Left renal pelvis (tissue), 4 donors: ENCODE measurements at places on chromosomes 3 and 15.

DNA sequence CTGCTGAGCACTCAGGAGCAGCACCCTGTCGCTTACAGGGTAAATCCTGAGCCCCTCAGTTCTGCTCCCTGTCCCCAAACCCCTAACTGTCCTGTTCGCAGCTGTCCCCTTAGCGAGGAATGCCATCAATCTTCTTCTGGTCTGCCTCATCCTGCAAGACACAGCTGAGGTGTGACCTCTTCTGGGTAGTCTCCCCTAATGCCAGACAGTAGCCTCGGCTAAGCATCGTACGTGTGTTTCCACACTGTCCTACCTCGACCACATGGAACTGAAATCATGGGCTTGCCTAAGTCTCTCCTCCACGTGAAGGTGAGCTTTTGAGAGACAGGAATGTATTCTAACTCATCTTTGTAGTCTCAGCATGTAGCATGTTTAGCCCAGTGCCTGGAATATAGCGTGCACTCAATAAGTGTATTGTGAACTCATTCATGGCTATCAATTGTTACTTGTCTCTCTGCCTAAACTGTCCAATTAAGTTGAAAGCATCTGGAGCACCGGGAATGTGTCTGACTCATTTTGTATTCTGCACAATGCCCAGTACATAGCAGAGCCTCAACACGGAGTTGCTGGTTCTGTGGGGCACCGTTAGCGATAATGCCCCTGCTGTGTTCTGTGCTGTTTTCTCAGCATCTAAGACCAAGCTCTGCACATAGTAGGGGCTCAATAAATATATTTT lies 90.2 kb downstream of the HES1 start:
- DNase-seq: no peak

DNA sequence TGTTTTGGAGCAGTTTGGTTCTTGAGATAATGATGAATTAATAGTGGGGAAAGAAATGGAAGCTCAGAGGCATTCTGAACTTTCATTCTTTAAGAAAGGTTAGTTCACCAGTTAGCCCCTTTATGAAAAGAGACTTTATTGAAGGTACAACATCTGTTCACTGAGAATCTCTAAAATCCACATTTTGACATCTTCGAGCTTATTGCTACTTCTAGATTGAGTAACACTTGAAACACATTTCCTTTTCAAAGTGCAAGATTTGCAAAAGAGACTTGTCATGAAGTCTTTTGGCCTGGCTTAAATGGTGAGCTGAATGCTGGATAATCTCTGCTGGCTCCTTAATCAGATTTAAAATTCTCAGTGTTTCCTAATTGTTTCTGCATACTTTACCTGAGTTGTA lies 42.3 kb downstream of the RAB8B start:
- no peak for DNase-seq

DNA sequence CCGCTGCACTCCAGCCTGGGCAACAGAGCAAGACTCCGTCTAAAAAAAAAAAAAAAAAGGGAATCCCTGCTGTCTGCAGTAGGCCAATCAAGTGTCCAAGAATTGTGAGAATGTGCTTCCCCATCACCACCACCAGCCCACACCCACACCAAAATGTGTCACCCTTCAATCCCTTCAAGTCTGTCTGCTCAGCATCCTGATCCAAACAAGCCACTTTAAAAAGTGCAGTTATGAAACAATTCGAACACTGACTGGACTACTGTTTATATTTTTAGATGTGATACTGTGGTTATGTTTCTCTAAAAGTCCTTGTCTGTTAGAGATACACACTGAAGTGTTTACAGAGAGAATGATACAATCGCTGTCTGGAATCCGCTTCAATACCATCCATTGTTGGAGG lies 78.1 kb upstream of the CGNL1 start:
- DNase-seq: no peak

GRCh38 chr3:119428538-119428937 lies 34.9 kb downstream of the TMEM39A start:
- no peak for DNase-seq

DNA sequence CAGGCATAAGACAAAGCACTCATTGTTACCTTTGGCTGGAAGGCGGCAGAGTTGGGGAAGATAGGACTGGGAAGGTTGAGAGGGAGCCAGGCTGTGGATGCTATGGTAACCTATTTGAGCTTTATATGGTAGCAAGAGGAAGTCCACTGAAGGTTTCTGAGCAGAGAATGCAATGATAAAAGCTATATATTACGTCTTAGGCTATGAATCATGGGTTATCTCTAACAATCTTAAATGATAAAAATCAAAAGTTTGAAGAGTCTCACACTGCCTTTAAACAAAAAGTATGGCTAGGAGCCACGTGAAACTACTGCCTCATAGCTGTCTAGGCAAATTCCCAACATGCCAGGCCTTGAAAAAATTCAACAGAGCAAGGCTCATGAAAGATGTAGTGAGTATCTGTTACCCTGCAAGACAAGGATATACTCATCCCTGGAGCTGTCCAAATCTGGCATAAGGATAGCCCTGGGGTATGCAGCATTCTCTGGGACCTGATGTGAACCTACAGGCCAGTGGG lies 4.1 kb downstream of the P3H2 start:
- DNase-seq: no peak

DNA sequence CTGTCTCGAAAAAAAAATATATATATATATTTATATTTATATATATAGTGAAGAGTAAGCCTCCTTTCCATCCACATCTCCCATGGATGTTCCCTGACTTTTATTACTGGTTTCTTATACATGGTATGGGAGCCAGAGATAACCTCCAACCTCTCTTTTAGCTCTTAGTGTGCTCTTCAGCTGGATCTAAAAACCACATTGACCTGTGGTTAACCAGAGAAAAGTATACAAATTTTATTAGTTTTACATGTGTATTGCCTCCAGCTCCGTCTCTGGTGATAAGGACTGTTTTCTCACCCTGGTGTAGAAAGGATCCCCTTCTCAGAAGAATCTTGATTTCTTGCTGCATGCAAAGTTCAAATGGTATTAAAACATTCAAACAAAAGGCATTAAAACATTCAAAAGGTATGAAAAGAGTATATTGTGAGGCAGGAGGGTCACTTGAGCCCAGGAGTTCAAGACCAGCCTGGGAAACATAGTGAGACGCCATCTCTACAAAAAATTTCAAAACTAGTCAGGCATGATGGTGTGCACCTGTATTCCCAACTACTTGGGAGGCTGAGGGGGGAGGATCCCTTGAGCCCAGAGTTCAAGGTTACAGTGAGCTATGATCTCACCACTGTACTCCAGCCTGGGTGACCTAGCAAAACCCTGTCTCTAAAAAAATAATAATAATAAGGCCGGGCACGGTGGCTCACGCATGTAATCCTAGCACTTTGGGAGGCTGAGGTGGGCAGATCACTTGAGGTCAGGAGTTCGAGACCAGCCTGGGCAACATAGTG lies 13.5 kb upstream of the TTBK2 start:
- DNase-seq: no peak

- no peak for DNase-seq
These were observed 5.1 kb downstream of the CCR5 start for GRCh38 chr3:46375814-46376213.

GRCh38 chr15:63729115-63729884 lies 104.4 kb downstream of the HERC1 start:
- no peak for DNase-seq

- no peak for DNase-seq
These were observed 140.7 kb upstream of the NSMCE3 start for GRCh38 chr15:29410338-29410737.

- DNase-seq: no peak
These were observed 30.3 kb downstream of the THRB start for GRCh38 chr3:24464389-24464788.

DNA sequence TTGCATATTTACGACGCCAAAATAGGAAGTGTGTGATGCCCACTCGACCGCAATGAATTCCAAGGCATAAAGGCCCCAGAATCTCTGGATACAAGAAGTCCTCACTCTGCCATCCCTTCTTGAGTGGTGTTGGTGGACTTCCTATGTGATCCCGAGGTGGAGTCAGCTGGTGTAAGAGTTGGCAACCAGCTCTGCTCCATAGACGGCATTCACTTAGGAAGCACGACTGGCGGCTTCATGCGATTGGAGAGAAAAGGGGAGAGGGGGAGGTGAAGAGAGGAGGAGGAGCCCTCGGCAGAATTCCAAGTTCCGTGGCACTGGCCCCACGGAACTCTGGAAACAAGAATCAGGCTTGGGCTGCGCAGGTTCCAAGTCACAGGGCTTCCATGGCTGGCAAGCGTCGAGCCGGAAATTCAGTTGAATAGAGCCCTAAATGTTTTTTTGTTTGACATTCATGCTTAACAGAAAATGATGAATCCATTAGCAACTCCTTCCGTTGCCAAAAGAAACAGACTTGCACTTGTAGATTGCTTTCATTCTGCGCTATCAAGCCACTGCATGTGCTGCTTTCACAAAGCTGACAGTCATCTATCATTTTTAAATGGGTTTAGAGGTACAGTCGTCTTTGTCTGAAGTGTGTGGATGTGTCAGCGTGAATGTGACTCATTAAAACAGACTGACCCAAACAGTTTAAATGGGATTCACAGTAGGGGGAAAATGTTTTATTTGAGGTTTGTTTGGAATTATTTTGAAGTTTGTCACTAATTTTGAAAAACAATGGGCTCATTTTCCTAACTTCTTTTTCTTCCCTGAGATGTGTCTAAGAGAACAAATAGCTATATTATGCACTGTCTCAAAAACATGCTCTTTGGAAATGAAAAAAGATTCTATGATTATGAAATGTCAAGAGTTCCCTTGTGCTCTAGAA lies 428.3 kb upstream of the ATP11B start:
- no peak for DNase-seq

DNA sequence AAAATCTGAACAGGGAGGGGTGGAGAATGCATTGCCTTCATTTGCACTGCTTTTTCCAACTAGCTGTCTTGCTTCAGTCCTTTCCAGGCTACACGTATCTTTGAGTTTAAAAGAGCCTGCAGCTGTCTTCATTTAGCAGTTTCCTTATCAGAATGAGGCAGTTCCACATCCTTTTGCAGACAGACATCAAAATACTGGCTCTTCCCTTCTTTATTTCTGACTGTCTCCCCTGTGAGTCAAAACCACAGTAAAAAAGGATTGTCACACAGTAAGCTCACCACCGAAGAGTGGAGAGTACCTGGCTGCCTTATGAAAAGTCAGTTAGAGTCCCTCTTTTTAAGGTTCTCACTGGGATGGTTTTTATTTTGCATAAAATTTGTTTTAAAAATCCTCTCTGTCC lies 205.5 kb upstream of the CD96 start:
- DNase-seq: no peak

DNA sequence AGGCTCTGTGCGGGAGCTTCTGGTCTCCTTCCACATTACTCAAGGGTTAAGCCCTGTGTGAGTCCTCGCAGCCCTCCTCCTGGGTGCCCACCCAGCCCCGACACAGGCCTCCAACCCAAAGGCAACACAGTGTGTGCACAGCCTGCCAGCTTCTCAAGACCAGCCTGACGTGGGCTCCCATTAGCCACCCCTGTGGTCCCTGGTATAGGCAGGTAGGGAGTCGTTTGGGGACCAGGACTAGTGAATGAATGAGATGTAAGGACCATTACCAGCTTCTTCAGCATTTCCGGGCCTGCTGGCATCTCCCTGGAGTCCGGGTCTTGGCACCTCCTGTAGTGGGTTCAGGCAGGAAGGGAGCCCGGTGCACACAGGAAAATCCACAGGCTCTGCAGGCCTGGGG lies 20.2 kb upstream of the PLXNA1 start:
- no peak for DNase-seq

DNA sequence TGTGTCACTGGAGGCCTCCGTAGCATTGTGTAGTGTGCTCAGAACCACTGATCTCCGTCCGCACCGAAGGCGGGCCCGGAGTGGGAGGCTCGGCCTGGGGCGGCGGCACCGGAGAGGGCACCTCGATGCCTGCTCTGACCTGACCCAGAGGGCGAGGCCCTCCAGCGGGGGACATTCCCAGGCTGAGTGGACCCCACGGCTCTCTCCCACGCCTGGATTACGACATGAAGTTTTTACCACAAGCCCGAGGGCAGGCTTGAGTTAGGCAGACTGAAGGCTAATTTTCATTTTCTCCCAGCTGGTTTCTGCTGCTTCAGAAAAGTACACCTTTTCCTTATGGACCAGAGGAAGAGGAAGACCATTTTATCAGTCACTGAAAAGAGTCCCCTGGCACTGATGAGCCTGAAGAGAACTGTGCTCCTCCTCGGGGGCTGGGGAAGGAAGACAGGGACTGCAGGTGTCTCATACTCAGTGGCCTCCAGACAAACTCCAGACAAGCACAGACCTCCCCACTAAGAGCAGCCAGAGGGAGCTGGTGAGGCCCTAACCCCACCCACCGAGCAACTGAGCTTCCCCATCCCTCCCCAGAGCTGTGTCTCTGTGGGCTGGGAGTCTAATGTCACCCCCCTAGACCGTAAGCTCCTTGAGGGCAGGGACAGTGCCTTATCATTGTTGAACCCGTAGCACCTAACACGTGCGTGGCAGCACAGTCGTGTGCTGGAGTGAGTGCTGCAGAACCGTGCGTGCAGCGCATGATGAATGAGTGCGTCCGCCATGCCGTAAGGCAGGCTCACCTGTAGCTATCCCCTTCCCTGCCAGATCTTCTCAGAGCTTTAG lies 74.5 kb upstream of the BLM start:
- no peak for DNase-seq

DNA sequence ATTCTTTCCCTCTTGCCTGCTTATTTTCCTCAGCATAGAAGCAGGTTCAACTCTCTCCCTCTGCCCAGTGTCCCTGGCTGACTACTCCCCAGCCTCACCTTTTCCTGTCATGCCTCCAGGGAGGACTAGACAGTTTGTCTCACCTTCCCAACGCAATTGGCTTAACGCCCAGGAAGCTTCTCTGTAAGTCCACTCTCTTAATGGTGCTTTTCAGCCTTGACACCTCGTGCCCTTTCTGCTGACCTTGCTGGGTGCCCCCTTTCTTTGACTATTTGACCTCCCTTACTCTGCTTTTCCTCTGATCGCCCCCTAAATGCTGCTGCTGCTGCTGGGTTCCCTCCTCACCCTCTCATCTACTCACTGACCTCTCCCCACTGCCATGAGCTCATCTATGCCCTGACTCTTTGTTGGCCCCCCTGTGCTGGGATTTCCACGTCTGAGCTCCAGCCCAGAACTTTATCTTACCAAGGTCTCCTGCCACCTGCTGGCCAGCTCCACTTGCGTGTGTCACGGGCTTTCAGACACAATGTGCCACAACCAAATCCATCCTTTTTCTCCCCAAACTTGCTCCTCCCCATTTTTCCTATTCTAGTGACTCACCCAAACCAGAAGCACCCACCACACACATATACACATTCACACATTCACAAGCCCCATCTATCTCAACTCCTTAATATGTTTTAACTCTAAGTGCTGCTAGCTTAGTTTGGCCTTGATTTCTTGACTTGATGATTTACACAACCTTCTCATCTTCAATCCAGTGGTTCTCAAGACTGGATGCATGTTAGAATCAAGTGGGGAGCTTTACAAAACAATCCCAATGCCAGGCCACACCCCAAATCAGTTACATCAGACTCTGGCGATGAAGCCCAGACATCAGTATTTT lies 16.6 kb downstream of the EPB42 start:
- DNase-seq: no peak

- no peak for DNase-seq
These were observed 28.5 kb downstream of the MCTP2 start for GRCh38 chr15:94259863-94260262.

- DNase-seq: no peak
These were observed 13.1 kb upstream of the SNX22 start for GRCh38 chr15:64138331-64138941.

GRCh38 chr3:123027292-123028232 lies at the start of gene SEMA5B:
Gene SEMA5B, minus strand, starts transcription at chr3:123027763. Its CDS starts 66,500 bp downstream, at chr3:122961263.
- no peak for DNase-seq
